ENCODE measurements at places on chromosomes 13 and 19.

- DNase-seq: no peak
Observed at GRCh38 chr19:43498233-43498842, 6.2 kb downstream of the PHLDB3 start.

- DNase-seq: no peak
Observed at GRCh38 chr13:44096901-44097300, 217.2 kb downstream of the LACC1 start.

DNA sequence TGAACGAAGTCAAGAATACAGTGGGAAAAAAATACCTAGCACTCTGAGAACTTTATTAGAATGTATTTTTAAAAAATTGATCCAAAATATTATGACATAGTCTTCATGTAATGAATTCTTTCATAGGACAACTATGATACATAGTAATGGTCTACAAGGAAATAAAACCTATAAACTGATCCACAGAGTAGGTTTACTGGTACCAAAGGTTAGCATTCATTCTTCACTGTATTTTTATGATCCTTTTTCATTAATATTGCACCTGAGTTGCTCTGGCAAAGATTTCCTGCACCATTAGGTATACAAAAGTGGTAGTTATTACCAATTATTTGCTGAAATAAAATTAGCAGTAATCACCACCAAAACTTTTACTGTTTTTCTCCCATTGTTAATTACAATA lies 4.2 kb downstream of the NEK3 start:
- DNase-seq: no peak

GRCh38 chr13:77507931-77508776 lies 27.4 kb upstream of the SCEL start:
- no peak for DNase-seq

GRCh38 chr19:33879818-33880575 lies 83.3 kb downstream of the KCTD15 start:
- DNase-seq: no peak

GRCh38 chr13:59834801-59835200 lies 328.9 kb downstream of the DIAPH3 start:
- DNase-seq: no peak

- no peak for DNase-seq
Observed at GRCh38 chr19:7373862-7374261, 25.1 kb downstream of the ARHGEF18 start.

DNA sequence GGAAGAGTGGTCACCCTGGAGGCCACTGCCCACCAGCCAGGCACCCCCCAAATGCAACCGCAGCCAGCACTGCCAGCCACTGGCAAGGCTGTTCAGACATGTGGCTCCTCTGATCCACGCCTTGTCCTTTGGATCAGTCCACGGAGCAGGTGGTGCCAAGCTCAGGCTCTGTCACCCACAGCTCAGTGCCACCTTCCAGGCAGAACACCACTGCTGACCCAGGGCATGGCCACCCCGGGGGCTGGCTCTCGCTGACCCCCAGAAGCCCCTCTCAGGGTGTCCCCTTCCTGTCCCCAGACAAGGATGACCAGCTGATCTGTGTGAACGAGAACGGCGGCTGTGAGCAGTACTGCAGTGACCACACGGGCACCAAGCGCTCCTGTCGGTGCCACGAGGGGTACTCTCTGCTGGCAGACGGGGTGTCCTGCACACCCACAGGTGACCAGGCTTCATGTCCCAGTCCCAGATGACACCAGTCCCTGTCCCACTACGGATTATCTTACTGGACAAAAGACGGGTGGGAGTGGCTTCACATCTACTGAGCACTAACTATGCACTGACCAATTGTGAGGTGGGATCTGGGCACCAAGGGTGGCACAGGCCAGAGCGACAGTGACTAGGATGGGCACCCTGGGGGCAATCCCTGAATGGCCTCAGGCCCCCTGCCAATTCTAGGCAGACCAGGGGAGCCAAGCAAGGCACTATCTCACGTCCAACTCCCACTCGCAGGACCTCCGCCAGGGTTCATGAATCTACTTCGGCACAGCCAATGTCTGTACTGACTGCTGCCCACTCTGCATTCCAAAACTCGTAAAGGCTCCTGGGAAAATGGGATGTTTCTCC lies 7.0 kb upstream of the F10 start:
- no peak for DNase-seq

GRCh38 chr19:10946958-10947657 lies 13.7 kb upstream of the SMARCA4 start:
- no peak for DNase-seq

DNA sequence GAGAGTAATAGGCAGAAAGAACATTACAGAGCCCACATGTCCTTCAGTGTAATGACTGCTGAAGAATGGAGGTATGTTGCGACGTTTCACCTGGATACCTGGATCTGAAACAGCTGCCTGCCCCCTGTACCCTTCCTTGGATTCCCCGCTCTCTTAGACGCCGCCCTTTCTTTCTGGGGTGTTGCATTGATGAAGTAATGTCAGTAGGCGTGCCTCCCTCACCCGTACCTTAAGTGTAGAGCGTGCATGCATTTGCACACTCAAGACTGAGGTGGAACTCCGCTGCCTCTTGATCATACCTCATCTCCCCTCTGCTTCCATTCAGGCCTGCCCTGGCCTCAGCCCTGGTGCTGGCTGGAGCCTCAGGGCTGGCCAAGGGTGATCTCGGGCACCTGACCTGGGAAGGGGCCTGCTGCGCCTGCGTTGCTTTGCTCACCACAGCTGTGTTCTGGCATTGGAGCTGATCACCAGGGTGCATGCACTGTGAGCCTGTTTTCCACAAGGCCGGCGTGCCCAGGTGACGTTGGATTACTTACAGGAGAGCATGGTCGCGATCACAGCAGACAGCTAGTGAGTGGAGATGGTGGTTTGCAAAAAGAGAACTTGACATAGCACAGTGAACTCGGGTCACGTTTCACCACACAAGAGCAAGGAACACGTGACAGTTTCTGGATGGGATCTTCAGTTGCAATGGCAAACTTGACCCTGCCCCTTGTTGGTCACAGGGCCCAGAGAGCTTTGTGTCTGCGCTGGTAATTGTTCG lies 99.0 kb downstream of the ARHGEF7 start:
- DNase-seq: no peak

DNA sequence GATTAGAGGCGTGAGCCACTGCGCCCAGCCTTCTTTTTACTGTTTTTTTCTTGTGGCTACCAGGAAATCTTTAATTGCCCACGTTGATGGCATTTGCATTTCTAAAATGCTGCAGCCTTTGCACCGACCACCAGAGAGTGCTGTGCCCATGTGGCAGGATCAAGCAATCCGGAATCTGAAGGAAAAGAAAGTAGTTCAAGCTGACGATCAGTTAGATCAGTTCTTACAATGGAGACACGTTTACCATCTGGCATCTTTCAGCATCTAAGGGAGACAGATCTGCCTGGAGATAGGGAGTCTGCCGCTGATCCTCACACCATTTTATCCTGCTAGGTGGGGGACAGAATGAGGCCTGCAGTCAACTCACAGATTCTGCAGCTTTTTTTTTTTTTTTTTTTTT lies 19.9 kb downstream of the TINCR start:
- no peak for DNase-seq

GRCh38 chr19:54492568-54492967 lies 10.1 kb upstream of the LAIR2 start:
- DNase-seq: no peak

- DNase-seq: no peak
Observed at GRCh38 chr13:98479496-98480003, 97.4 kb downstream of the STK24 start.

- DNase-seq: no peak
Observed at GRCh38 chr19:17948514-17948900, 15.7 kb downstream of the CCDC124 start.

DNA sequence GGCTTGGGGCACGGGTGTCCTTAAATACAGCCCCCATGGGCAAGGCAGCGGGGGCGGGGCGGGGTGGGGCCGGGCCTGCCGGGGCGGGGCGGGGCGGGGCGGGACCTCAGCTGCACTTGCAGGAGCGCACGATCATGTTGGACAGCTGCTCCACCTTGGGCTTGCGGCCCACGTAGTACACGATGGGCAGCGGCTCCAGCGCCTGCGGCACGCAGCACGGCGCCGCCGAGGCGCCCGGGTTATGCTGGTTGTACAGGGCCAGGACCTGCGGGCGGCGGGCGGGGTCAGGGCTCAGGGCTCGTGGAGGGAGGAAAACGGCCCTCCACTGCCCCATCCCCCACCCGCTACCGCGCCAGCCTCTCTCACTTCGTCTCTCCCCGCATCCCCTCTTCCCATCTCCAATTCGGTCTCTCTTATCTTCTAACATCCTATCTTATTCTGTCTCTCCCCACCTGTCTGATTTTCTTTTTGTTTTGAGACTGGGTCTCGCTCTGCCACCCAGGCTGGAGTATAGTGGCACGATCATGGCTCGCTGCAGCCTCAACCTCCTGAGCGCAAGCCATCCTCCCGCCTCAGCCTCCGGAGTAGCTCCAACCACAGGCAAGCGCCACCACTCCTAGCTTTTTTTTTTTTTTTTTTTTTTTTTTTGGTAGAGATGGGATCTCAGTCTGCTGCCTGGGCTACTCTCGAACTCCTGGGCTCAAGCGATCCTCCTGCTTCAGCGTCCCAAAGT lies 21.1 kb downstream of the CCDC97 start:
- DNase-seq: no peak

GRCh38 chr19:38047641-38048040 lies 140.6 kb downstream of the SIPA1L3 start:
- DNase-seq: no peak

- no peak for DNase-seq
Observed at GRCh38 chr13:110240352-110240751, 66.6 kb downstream of the COL4A1 start.

DNA sequence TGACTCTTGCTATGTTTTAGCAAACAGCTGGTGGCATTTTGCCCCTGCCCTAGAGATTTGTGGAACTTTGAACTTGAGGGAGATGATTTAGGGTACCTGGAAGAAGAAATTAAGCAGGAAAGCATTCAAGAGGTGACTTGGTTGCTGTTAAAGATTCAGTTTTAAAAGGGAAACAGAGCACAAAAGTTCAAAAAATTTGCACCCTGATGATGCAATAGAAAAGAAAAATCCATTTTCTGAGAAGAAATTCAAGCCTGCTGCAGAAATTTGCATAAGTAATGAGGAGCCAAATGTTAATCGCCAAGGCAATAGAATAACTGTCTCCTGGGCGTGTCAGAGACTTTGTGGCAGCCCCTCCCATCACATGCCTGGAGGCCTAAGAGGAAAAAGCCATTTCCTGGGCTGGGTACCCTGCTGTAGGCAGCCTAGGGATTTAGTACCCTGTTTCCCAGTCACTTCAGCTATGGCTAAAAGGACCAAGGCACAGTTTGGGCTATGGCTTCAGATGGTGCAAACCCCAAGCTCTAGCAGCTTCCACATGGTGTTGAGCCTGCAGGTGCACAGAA lies 958.5 kb upstream of the MIR17HG start:
- DNase-seq: no peak

DNA sequence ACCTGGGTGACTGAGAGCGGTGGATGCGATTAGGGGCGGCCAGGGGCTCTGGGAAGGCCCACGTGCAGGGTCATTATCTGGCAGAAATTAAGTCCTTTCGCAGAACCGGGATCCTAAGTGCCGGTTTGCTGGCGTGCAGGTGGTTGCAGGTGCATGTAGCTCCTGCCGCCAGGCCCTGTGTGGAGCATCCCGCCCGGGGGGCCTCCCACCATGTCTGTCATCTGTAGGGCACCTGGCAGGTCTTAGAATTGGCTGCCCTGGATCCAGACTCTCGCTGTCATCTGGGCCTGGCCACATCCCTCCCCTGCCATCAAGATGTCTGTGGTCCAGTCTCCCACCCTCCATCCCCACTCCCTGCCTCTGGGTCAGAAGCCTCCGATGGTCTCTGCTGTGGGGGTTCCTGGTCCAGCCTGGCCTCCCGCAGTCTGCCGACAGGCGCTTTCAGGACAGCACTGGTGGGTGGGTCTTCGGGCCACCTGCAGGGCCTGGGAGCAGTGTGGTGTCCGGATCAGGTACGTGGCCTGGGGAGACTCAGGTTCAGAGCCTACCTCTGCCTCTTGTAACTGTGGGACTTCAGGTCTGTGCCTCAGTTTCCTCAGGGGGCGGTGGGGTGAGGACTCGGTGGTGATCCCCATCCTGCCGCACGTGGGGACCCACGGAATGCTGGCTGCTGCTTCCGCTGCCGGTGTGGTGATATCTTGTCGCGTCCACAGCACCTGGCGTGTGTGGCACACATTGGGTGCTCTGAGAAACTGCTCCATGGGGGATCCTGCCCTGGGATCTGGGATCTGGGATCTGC lies 5.4 kb downstream of the GNA11 start:
- DNase-seq: no peak

DNA sequence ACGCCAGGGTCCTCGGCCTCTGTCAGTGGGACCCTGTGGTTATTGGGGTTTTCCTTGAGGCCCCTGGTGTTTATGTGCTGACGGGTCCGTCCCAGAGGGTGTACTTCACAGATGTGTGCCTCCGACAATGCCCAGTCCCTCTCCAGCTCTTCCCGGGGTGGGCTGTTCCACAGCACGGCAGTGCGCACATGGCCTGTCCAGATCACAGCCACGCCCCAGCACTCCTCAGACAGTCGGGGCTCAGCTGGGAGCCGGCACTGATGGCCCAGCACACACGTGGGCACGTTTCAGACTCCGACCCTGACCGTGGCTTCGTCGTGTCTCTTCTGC lies 16.9 kb upstream of the F7 start:
- DNase-seq: no peak

DNA sequence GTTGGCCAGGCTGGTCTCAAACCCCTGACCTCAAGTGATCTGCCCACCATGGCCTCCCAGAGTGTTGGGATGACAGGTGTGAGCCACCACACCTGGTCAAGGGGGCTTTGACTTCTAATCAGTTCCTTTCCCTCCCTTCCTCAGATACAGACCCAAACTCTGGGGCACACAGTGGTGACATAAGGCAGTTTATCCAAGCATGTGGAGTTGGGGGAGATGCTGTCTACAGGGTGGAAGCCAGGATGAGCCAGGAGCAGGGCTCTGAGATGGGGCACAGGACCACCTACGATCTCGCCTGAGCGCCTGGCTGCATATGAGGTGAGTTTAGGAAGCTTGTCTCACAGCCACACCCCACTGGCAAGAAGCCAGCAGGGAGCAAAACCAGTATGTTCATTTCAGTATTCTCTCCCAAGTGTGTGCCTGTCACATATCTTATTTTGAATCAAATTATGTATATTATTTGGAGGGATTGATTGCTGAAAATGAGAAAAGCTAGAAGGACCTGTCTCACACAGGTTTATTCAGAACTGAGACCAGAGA lies 67.7 kb downstream of the KCTD15 start:
- no peak for DNase-seq

DNA sequence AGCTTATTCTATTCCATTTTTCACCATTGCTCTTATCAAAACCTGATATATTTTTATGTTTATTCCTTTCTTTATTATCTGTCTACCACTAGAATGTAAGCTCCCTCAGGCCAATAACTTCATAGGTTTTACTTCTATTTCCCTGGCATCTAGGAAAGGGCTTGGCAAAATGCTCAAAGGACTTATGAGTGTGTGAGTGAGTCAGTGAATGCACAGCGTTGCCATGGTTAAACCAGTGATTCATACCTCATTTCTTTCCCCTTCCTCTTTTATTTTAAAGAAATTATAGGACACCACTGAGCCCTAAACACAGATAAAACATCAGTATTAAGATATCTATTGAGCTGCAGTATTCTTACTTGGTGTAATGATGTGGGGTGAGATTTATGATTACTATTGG lies 162.1 kb downstream of the GPC6 start:
- DNase-seq: no peak

GRCh38 chr19:41431426-41432386 lies 4.5 kb upstream of the B3GNT8 start:
- no peak for DNase-seq

Measured in CD4-positive, CD25-positive, alpha-beta regulatory T cell (primary cell).